ENCODE measurements at places on chromosomes 5 and 9.

- DNase-seq, result no peak
These were observed 116.1 kb upstream of the CXCL14 start for GRCh38 chr5:135694906-135695305.

- DNase-seq, result no peak
These were observed 125.0 kb upstream of the RASGRF2 start for GRCh38 chr5:80835128-80835527.

GRCh38 chr5:113527746-113528145 is 14.3 kb downstream of the YTHDC2 start:
- no peak for DNase-seq

DNA sequence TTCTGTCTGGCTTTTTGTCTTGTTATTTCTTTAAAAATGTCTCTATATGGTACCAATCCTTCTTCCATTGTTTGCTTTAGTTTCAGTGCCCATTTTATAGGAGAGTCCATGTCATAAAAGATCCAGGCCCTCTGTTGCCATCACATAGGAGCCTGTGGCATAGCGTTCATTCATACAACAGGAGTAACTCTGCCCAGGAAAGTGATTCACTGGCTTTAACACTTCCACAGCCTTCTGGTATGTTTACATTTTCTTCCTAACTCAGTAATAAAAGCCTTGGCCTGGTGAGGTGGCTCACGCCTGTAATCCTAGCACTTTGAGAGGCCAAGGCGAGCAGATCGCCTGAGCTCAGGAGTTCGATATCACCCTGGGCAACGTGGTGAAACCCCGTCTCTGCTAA is 519.3 kb upstream of the PTGER4 start:
- no peak for DNase-seq

GRCh38 chr5:170221327-170221741 is 11.5 kb upstream of the C5orf58 start:
- DNase-seq, result no peak

DNA sequence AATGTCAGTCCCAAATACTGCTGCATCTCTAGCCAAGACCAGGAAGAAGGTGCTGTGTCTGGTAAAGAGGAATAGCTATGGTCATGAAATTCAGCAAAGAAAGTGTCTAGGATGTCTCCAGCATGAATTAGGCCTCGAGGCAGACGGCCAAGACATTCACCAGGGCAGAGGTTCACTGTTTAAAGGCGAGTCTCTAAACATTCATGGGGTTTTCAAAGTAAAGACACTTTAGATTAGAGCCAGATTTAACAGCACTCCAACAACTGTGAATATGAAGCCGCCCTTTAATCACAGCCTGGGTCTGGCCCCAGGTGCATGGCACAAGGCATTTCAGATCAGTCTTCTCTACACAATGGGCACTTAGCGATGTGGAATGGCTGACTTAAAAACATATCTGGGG is 95.0 kb downstream of the ANKH start:
- no peak for DNase-seq

GRCh38 chr5:80540691-80541090 is 29.4 kb downstream of the ANKRD34B start:
- no peak for DNase-seq

- DNase-seq, result no peak
These were observed 617.0 kb upstream of the CDH18 start for GRCh38 chr5:20604992-20605391.

DNA sequence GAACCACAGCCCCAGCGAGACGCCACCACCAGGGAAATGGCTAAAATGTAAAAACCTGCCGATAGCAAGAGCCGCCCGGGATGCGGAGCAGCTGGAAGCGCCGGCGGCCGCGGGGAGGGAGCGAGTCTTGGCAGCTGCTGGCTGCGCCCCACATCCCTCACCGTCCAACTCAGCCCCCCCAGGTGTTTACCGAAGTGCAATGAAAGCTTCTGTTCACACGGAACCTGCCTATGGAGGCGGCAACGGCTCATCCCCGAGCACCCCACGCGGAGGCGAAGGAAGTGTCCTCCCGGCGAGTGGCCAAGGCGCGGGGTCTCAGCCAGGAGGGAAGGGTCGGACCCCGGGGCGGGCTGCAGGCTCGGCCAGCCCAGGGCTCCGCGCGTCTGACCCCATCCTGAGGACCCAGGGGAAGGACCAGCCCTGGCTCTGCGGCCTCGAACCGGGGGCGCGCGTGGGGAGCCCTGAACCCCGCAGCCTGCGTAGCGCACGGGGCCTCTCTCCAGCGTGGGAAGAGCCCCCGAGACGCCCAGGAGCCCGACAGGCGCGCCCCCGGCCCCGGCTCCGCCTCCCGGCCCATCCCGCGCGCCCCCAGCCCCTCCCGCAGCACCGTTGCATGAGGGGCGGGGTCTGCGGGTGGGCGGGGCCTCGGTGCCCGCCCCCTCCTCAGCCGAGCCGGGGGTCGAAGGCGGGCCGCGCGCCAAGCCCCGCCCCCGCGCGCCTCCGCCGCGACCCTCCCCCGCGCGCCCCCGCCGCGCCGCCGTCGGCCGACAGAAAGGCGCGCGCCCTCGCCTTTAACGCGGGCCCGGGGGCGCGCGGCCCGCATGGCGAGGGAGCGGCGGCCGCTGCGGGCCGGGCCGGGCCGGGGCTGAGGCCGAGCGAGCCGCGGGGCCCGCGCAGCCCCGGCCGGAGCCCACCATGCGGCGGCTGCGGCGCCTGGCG is at the start of gene DIPK1B:
Gene DIPK1B, plus strand, starts transcription at position 822 of the 939 bp plus-strand sequence. Its CDS starts 94 bp downstream, at position 916.
- DNase-seq, result no peak

DNA sequence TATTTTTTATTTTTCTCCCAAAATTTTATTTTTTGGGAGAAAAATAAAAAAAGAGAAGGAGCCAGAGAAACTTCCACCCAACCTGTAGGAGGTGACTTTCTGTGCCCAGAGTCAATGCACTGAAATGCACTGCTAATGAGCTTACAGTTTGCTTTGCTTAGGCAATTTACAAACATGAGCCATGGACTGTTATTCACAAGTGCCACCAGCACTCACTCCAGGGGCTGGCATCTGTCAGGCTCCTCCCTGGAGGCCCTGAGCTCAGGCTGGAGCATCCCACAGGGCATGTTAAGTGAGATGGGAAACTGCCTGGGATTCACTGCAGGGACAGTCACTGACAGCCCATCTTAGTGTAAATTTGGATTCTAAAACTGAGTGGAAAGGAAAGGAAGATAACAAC is 74.9 kb downstream of the FANCC start:
- DNase-seq, result no peak

DNA sequence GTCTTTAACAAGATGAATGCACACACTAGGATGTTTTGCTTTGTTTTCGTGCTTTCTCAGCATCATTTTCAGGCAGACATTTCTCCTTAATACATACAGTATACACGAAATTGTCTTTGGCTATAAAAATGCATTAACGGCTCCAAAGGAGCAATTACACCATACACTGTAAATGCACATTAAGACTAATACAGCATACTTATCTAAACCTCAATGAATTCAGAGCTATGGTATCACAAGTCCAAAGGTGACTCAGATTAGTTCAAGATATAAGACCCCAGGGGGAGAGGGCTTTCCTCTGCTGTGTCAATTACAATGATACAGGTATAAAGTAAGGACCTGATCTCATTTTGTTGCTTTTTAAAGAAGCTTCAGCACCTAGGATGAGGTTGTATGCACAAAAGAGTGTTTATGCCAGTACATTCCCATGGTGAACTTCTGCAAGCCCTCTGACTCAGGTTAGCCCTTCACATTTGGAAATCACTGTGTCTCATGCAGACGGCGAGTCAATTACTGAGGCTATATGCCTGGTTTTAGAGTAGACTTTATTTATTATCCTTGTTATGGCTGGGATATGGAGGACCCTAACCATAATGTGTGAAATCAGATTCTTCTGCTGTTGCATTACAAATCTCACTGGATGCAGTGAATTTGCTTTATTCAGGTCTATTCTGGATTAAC is 233.3 kb downstream of the ZNF608 start:
- DNase-seq, result no peak

- DNase-seq, result no peak
These were observed 158.9 kb upstream of the KLF9 start for GRCh38 chr9:70573308-70573707.
